Effector memory CD4-positive, alpha-beta T cell (primary cell): ENCODE measurements at places on chromosomes 16 and 17.

DNA sequence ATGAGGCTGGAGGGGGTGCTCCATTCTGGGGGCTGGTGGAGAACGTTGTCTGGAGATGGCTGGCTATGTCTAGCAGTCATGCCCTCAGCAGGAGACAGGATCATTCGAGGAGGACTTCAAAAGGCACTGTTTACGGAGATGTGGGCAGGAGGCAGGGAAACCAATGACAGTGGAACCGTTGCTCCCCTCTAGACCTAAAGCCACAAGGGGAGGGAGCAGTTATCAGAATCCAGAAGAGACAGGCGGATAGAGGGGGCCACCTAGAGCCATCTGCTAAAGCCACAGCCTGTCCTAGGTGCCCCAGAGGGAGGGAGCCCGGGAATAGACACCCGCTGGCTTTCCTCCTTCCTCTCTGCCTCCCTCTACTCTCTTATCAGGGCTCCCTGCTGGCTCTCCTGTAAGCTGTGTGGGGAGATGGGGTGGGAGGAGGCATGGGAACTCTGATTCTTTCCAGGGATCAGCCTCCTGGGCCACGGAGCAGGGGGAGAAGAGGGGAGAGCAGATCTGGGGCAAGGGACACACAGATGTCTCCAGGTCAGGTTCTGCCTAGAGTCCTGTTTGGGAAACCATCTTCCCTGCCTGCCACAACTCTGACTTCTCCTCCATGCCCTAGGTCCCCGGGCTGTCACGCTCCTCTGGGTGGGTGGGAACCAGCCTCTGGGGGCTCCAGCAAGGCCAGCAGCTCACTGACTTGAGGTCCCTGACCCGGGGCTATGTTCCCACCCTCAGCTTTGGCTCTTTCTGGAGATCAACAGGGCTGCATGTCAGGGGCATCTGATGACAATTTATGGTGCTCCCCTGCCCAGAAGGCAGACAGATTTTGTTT lies 42.3 kb downstream of the IRX3 start:
- H3K27me3 ChIP-seq, result no peaks in the 10 kb centered on the region
- no peaks in the 10 kb centered on the region for H3K36me3 ChIP-seq
- no peak for DNase-seq
- H3K4me1 ChIP-seq, result no peaks in the 10 kb centered on the region
- H3K27ac ChIP-seq, result no peak overlapping the region
- no peak overlapping the region for H3K4me3 ChIP-seq

DNA sequence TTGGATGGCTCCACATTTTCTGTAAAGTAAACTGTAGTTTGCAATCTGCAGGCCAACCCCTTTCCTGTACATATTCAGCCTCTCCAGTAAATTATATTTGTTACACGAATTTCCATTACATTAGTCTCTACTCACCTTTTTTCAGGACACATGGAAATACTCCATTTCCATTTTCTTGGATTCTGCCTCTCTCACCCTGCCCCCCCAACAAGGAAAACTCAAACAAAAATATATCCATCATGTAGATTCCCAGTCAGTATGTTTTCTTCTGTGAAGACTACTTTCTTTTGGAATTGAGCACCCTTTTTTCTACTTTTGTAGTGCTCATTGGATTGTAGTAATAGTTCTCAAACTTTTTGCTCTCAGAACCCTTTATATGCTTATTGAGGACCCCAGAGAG lies 2.9 kb downstream of the PPM1D start:
- H3K4me1 ChIP-seq, result peaks cover 4% of the 10 kb centered on the region
- H3K4me3 ChIP-seq, result no peak overlapping the region
- no peaks in the 10 kb centered on the region for H3K36me3 ChIP-seq
- DNase-seq, result no peak
- H3K27ac ChIP-seq, result no peak overlapping the region

DNA sequence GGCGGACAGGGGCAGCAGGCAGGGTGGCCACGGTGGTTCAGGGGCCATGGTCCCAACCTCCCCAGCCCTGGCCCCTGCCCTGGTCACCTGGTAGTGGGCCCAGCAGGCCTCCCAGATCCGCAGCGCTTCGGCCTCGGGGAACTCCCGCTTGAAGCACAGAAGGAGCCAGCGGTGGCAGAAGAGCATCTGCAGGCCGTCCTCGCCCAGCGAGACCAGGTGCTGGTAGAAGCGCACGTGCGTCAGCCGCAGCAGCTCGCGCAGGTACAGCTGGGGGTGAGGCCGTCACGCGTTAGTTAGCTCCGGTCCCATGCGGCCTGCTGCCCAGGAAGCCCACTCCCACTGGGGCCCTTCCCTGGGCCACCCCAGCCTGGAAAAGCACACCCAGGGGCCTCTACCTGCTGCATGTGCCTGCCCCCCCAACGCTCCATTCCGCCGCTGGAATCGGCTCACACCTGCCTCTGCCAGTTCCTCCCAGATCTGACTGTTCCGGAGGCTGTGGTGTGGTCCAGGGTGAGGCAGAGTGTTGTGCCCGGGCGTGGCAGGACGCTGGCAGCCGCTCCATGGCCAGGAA lies 90.8 kb downstream of the TBC1D16 start:
- H3K4me1 ChIP-seq, result peaks cover 6% of the 10 kb centered on the region
- no peak overlapping the region for H3K27ac ChIP-seq
- no peak overlapping the region for H3K4me3 ChIP-seq
- H3K27me3 ChIP-seq, result no peaks in the 10 kb centered on the region

- no peak overlapping the region for H3K27ac ChIP-seq
- DNase-seq, result no peak
- H3K4me3 ChIP-seq, result no peak overlapping the region
- peaks cover 2% of the 10 kb centered on the region for H3K27me3 ChIP-seq
Measured at GRCh38 chr16:58198803-58199411, 1.0 kb upstream of the CSNK2A2 start.

DNA sequence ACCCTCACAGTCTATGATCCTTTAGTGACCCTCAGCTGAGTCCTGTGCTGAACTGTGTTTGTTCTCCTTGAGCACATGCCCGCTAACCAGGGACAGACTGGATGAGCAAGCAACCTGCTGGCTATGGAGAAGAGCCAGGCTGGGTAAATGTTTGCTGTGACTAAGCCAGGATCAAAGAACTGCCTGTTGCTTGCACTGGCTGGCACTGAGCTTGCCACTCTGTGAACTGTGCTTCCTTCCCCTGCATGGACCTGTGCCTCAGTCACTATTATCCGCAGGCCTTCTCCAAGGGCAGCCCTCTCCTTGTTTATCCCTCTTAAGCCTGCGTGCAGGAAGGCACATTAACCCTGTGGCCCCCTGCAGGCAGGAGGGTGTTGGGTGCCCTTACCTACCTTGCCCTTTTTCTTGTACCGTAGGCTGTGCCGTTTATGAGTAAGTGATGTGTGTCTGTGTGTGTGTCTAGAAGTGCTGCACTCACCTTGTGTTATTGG lies 7.4 kb downstream of the PNPO start:
- H3K36me3 ChIP-seq, result peaks cover 10% of the 10 kb centered on the region
- no peak for DNase-seq
- H3K27ac ChIP-seq, result no peak overlapping the region
- no peaks in the 10 kb centered on the region for H3K27me3 ChIP-seq
- no peak overlapping the region for H3K4me3 ChIP-seq
- peaks cover 9% of the 10 kb centered on the region for H3K4me1 ChIP-seq

DNA sequence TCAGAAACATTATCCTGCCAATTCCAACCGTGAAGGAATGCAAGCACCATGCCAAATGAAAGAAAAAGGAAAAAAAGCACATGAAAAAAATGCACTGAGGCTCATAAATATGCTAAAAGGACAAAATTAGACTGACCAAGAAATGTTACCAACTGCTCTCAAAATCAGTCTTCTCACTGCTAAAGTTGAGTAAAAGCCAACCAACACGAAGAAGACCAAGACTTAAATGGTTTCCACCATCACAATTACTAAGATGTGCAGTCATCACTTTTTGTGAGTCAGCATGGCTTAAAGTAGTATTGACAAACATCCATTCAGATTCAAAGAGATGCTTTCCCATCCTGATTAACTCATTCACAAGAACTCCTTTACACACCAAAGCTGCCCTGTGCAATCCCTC lies 16.4 kb downstream of the CDYL2 start:
- no peaks in the 10 kb centered on the region for H3K27me3 ChIP-seq
- H3K4me1 ChIP-seq, result no peaks in the 10 kb centered on the region
- no peak for DNase-seq
- no peak overlapping the region for H3K27ac ChIP-seq

- H3K27ac ChIP-seq, result no peak overlapping the region
- no peaks in the 10 kb centered on the region for H3K27me3 ChIP-seq
- H3K4me1 ChIP-seq, result no peaks in the 10 kb centered on the region
- DNase-seq, result no peak
Measured at GRCh38 chr16:52603015-52603414, 56.1 kb upstream of the TOX3 start.

DNA sequence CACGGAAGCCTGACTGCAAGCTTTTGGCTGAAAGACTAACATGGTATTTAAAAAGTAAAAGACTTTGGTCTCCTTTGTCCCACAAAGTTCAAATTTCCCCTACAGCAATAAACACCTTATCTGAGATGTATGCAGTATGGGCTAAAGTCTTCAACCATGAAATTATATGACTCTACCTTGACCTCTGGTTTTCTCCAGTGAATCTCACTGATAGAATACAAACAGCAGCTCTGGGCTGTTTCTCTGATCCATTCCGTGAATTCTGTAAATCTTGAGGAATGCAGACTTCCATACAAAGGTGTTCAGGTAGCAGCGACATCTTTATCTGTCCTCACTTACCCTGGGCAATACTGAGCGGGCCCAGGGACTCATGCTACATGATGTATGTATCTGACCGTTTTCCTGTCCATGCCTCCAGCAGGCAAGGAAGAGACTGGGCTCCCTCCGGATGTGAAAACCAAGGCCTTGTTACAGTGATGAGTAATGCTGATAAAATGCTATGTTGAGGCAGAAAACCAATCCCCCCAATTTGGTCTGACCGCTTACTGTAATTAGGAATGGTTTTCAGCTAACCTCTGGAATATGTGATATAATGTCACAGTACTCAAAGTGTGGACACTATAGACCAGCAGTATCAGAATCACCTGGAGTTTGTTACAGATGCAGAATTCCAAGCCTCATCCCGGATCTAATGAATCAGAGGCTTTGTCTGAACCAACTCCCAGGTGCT lies 589.8 kb downstream of the HS3ST4 start:
- no peak overlapping the region for H3K4me3 ChIP-seq
- no peak for DNase-seq
- no peak overlapping the region for H3K27ac ChIP-seq
- no peaks in the 10 kb centered on the region for H3K4me1 ChIP-seq

DNA sequence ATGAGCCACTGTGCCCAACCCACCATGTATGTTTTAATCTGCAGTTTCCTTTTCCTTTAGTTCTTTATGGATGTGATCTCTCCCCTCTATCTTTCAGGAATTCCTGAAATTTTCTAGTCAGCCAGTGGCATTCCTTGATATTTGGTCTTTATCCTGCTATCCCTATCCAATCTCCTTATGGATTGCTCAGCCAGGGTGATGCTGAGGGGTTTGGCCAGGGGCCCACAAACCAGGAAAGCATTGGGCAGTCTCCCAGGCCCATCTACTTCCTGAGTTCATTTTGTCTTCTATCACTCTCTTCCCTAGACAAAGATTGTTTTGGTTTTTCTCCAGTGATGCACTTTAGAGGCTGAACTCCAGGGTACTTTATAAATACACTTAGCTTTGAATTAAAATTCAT lies 115.9 kb downstream of the KATNIP start:
- no peak overlapping the region for H3K4me3 ChIP-seq
- H3K27me3 ChIP-seq, result no peaks in the 10 kb centered on the region
- H3K27ac ChIP-seq, result no peak overlapping the region
- H3K4me1 ChIP-seq, result no peaks in the 10 kb centered on the region
- H3K36me3 ChIP-seq, result no peaks in the 10 kb centered on the region

DNA sequence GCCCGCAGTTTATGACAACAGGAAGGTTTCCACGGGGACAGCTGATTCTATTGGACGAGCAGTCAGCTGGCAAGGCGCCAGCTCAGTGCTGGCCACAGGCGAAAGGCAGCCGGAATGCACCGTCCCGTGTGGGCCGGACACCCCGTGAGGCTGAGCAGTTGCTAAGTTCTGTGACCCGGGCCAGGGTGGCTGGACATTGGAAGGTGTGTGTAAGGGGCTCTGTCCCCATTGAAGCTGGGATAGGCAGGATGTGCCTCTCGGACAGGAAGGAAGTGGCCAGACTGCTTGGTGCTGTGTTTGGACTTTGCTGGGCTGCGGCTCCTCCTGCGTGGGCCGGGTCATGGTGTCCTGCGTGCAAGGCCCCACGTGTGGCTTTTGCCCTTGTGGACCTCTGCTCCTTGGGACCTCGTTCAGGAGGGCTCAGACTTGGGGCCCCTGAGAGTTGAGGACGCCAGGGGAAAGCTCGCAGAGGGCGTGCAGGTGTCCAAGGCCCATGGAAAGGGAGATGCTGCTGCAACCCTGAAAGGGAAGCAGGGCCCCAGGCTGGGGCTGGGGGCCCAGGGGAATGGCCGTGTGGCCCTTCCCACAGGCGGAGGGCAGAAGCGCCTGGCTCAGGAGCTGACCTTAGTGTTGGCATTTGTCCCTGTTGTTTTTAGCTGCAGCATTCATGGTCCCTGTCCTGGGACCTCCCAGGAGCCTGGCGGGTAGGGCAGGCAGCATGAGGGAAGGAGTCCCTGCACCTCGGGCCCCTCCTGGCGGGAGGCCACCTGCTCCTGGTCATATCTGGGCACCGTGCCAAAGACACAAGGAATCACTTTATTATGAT lies 10.0 kb downstream of the BAIAP2 start:
- no peak for DNase-seq
- H3K4me3 ChIP-seq, result no peak overlapping the region
- H3K36me3 ChIP-seq, result no peaks in the 10 kb centered on the region

DNA sequence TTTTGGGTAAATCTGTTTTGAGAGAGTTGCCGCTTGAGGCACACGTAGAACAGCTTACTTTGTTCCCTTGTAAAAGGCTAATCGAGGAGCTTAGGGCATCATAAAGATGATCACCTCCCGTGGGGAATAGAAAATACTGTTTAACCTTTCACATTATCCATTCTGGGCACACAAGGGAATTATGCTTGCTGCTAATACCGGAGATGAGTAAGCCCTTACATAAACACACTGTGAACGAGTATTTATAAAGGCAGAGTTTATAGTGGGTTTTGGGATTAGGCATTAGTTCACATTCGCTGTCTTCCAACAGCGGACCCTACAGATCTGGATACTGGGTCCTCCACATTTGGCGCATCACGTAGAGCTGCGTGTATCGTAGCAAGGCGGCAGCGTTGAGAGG lies 51.2 kb upstream of the CNTNAP4 start:
- H3K4me3 ChIP-seq, result no peak overlapping the region
- H3K27me3 ChIP-seq, result no peaks in the 10 kb centered on the region

- no peak overlapping the region for H3K27ac ChIP-seq
- no peak for DNase-seq
- H3K27me3 ChIP-seq, result peaks cover 6% of the 10 kb centered on the region
Measured at GRCh38 chr16:72783716-72784318, 264.1 kb downstream of the ZFHX3 start.
